Gastroesophageal sphincter (tissue), 4 donors: ENCODE measurements at places on chromosomes 7 and 10. TPM values are rescaled to one million over a fixed set of nuclear protein-coding genes. Genes with fewer than 3 reads are reported as not detected.

DNA sequence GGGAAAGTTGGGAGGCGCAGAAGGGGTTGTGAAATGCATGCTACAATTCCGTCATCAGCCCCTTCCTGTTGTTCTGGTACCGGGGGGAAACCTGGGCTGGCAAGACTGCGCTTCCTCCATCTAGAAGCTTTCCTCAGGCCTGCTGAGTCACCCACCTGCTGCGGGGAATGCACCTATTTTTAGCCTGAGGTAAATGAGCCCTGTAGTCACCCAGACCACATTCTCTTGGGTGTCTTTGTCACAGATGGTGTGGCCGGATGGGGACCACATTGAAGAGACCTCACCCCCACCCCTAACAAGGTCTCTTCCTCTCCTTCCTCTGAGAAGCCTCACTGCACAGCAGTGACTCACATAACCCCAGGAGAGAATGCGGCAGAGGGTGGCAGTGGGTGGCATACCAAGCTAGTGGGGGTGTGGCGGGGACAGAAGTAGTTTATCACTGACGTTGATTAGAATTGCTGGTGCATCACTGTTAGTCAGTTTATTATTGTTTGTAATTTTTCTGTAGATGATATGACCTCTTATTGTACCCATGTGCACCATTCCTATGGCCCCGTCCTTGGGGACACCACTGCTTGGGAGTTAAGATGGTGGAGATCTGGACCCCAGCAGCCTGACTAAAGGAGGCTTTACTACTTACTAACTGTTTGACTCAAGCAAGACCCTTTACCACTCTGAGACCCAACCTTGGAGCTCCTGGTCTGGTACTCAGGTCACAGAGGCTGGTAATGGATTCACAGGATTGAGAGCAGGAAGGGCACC is 83.0 kb upstream of the DUSP5 start:
- no peak for ATAC-seq

Gene SEC61A2
- total RNA-seq, result 9.7 TPM

- no peak for ATAC-seq
Measured at GRCh38 chr7:87038993-87039690, 20.3 kb downstream of the ELAPOR2 start.

- ATAC-seq, result no peak
Measured at GRCh38 chr7:114925434-114925833, 3.5 kb downstream of the MDFIC start.

Gene PIP
- not detected for total RNA-seq

Gene ACHE
- total RNA-seq, result 1.1 TPM

GRCh38 chr10:119614686-119615085 is 17.9 kb upstream of the TIAL1 start:
- no peak for ATAC-seq

DNA sequence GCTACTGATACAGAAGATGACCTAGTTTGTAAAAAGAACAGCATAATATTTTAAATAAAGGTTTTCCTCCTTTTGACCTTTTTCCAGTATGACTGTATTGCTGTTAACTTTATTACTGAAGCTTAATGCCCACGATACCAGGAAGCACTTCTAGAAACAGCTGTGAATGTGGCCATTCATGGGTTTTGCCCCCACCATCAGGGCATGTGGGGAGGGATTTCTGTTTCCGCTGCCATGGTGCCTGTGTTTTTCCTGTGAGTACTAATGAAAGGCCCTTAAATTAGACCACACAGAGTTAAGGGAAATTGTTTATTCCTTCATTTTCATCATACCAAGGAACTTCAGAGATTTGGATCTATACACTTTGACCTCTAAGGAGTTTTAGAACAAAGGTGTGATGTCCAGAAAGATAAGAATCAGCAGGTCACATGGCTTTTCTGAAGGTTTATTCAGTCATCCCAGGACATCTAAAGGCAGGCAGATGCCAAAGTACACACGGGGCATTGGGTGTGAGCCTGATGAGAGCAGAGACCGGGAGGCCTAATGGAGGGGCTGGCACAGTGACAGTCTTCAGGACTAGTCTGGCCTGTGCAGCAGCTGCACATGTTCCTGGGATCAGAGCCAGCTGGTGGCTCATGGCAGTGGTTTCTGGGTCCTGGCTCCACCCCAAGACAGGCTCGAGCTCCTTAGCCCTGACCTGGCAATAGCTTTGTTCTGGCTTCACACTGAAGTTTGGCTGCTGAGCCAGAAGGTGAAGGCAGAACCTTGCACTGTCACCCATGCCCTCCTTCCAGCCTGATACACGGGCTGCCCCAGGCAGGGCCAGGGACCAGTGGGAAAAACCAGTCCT is 190.9 kb downstream of the REEP3 start:
- ATAC-seq, result peak; percentile 91

DNA sequence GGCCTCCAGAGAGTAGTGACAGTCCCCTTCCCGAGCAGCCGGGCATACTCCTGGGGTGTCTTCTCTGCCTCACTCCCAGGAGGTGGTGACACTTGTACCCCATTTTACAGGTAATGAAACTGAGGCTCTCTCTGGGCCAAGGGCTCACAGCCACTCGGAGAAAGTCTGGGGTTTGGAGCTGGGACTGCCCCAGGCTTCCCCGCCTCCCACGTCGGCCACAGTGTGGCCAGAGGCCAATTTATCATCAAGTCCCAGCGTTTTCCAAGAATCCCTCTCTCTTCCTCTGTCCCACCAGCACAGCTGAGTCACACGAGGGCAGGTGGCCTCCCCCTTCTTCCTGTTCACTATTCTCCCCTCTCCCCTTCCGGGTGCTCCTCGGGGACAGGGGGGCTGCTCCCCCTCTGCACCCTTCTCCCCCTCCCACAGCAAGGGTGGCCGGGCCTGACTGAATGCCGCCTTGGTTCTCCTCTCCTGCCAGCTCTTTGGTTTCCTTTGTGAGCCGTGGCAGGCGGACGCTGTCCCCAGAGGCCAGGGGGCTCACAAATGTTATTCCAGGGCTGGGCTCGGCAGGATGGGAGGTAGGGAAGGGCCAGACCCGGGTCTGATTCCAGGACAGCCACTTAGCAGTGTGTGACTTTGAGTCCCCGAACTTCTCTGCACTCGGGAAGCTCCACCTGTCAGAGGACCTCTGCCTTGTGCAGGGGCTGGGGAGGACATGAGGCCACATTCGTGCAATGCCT is 17.7 kb downstream of the CLIP2 start:
- peak; percentile 76 for ATAC-seq

DNA sequence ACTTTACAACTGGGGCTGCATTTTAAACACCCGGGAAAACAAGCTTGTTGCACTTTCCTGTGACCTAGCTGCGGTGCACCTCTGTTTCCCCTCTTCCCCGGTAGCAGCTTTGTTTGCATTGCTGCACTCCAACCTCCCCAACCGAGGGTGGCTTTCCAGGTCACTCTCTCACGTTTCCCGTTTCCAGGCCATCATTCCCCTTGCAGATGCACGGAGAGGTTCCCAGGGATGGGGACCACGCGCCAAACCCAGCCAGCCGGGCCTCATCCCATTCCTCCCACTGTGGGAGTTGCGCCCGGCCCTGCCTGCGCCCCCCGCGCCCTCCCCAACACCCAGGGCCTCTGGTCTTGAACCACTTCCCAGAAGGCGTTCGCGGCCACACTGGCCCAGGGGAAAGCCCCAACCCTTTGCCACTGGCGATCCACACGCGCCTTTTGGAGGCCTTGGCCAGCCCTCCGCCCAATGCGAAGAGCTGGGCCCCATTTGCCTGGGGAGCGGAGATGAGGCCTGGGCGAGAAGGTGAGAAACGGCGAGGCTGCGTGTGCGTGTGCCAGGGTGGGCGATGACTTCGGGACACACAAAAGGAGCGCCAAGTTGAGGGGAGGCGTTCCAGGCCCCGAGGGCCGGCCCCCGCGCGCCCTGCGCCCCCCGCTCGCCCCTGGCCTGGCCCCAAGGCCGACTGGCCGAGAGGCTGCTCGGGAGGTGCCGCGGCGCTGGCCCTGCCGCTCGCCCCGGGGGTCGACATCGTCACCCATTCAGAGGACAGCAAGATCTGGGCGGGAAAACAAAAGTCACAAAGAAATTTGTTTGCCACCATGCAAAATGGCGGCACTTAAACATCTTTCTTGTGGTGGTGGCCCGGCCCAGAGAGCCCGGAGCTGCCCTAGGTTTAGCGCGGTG is 15.9 kb downstream of the SKIDA1 start:
- ATAC-seq, result peak; percentile 10

Gene CDCA7L
- total RNA-seq, result 35.4 TPM

Gene UCN3
- not detected for total RNA-seq

Gene LSM8
- total RNA-seq, result 23.1 TPM

DNA sequence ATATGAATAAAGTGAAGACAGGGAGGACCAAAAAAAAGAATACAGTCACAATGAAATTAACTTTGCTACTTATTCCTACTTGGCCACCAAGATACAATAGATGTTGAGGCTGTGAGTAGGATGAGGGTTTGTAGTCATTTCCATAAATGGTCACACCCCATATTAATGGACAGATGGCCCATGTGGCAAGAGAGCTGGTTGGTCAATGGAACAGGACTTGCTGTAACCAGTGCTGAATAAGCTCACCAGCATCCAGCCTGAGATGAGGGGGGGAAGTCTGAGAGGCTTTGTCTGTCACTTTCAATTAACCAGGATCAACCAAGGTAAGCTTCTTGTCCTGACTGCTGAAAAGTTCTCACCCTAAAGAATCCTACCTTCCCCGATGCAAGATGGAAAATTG is 130.4 kb upstream of the KCNMA1 start:
- ATAC-seq, result no peak

DNA sequence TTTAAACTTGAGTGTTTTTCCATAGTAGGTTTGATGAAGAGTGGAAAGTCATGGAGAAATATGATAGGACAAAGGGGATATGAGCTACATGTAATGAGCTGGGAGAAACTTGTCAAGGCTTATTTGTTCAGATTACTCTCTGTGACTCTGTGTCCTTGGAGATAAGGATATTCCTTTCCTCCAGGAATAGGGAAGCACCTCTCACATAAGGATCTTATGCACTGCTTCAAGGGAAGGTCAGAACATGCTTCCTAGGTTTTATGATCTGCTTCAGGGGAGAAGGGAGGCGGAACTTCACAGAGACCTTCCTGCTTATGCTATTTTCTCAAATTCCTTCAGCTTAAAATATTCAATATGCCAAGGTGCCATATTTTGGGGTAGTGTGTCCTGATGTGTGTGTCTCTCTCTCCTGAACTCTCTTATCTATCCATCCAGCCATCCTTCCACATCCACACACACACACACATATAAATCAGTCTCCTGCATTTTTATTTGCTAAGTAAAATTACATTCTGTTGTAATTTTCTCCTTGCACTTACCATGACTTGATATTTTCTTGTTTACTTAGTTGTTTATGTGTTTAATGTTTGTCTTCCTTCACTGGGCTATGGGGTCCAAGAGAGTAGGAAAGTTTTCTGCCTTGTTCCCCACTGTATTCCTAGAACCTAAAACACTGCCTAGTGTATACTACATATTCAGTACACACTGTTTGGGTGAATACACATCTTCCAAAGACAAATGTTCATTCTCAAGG is 26.4 kb downstream of the ARL4A start:
- no peak for ATAC-seq

- ATAC-seq, result no peak
Measured at GRCh38 chr10:1626410-1626809, 110.9 kb downstream of the ADARB2 start.

DNA sequence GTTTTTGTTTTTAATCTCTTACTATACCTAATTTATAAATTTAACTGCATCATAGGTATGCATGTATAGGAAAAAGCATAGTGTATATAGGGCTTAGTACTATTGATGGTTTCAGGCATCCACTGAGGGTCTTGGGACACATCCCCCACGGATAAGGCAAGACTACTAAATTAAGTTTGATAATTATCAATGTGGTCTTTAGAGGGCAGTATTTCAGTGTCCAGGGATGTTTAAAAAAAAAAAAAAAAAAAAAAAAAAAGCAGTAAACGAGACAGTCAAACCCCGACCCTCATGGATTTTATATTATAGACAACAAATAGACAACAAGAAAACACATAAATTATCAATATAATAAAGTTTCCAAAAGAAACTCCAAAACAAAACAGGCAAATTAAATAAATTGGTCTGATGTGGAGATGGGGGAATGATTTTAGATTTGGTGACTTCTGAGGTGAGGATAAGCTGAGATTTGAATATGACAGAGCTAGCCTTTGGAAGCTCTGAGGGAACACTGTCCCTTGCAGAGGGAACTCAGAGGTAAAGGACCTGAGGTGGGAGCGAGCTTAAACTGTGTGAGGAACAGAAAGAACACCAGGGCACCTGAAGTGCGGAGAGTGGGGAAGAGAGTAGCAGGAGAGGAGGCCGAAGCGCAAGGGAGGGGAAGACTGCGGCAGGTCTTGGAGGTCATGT is 14.8 kb downstream of the ACSM6 start:
- no peak for ATAC-seq

Gene AS3MT
- 9.7 TPM for total RNA-seq

GRCh38 chr10:23538968-23539367 is 100.1 kb downstream of the OTUD1 start:
- ATAC-seq, result no peak

Gene MYO1G
- 1.5 TPM for total RNA-seq

GRCh38 chr10:8616166-8616565 is 561.7 kb downstream of the GATA3 start:
- no peak for ATAC-seq
